ENCODE measurements at places on chromosomes 6 and 20.

GRCh38 chr6:36570264-36570663 is 23.0 kb upstream of the STK38 start:
- no peak for DNase-seq

- no peak for DNase-seq
Observed at GRCh38 chr6:96059586-96059985, 43.8 kb downstream of the FUT9 start.

GRCh38 chr20:2695206-2695983 is 2.8 kb downstream of the EBF4 start:
- no peak for DNase-seq

- DNase-seq = no peak
Observed at GRCh38 chr6:47407300-47408281, 70.0 kb upstream of the CD2AP start.

DNA sequence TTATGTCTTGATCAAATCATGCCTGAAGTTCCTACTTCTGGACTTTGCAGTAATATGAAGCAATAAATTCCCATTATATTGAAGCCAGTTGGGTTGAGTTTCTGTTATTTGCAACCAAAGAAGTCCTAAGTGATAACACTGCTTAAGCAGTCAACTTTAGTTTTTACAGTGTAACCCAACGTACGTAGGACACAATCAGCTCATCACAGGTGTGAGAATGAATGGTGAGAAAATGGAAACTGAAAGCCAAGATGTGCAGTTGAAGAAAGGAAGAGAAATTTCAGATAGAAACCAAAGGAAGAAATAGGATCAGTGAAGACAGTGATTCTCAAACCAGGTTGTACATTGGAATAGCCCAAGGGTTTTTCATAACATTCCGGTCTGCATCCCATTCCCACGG is 211.4 kb upstream of the ZFP64 start:
- no peak for DNase-seq

- DNase-seq = no peak
Observed at GRCh38 chr6:98039443-98039842, 756.4 kb upstream of the MMS22L start.

DNA sequence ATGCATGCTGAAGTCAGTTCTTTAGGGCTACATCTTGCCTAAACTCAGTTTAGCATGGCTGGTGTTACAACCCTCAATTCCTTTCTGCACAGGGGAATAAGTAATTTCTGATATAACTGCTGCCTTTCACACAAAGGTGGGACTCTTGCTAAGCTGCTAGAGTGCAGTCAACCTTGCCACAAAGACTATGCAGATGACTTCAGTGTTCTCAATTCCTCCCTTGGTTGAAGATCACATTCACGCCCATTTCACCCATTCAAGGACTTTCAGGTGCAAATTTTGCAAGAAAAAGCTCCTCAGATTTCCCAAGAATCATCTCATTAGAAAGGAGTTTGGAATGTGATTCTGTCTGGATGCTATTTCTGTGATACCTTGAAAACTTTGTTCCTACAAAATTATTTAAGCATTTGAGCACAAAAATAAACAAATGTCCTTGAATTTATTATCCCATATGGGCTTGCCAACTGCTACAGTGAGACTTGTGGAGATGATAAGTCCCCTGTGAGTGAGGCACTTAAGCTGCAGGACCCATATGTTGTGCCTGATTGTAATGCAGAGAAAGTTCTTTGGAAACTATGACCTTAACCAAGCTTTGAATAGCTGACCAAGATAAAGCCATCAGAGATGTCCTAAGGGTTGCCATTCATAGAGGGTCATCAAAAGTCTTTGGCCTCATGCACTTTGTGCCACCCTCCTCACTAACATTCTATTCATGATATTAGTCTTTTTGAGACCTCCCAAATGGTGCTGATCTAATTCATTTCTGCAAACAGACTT is 111.8 kb downstream of the PLCB4 start:
- no peak for DNase-seq

GRCh38 chr6:113172531-113172966 is 684.6 kb upstream of the MARCKS start:
- DNase-seq = no peak

GRCh38 chr6:45663251-45664221 is 285.8 kb upstream of the SUPT3H start:
- no peak for DNase-seq

DNA sequence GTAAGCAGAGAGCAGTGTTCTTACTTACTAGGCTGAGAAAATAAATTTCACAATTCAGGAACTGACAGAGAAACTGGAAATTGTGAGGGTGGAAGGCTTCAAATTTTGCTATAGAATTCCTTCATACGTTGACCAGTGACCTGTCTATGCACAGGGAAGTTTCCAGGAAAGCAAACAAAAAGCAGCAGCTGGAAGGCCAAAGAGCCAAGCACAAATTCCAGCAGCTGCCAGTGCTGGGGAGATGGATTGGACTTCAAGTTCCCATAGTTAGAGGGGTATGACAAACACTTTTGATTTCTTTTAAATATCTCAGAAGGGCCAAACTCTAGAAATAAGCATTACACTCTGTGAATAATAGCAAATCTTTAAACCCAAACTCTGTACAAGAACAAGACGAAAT is 299.1 kb upstream of the KCNQ5 start:
- no peak for DNase-seq

GRCh38 chr6:38012573-38012972 is 193.0 kb downstream of the ZFAND3 start:
- DNase-seq = no peak

DNA sequence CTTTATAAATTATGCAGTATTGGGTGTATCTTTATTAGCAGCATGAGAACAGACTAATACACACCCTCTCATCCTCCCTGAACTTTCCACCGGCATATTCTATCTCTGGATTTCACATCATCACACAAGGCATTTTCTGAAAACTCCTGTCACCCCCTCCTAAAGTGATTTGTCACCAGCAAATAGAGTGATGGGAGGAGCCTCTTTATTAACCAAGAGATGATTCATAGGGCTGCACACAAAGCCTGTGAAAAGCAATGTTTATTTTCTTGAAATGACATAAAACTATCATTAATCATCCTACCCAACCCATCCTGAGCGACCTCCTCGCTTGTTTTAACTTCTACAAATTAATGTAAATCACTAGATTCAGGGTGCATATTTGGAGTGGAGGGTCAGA is 394.7 kb upstream of the SULF2 start:
- no peak for DNase-seq

DNA sequence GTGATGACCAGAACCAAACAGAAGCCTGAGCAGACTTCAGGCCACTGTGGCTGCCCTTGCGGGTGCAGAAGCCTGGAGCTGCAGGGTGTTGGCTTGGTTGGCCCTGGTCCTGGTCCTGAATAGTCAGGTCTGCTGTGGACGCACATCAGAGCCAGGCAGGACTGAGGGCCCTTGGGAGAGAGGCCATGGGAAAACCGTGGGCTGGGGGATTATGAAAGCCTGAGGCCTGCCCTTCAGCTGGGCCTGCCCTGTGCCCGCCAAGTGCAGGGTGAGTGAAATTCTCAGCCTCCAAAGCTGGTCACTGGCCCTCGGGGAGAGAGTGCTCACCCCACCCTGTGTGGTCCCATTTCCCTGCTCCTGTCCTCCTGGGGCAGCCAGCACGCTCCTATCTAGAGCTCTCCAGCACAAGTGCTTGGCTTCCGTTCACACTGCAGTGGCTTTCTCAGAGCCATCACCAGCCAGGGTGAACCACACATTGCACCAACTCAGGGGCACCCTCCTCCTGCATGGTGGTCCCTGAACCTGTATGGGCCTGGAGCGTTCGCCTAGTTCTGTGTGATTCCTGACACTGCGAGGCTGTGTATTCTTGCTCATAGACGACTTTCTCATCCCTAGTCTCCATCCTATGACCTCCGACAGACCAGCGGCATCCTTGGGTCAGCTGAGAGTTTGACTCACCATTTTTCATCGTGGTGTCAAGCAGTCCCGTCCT is 146.1 kb downstream of the TTLL2 start:
- DNase-seq = no peak

DNA sequence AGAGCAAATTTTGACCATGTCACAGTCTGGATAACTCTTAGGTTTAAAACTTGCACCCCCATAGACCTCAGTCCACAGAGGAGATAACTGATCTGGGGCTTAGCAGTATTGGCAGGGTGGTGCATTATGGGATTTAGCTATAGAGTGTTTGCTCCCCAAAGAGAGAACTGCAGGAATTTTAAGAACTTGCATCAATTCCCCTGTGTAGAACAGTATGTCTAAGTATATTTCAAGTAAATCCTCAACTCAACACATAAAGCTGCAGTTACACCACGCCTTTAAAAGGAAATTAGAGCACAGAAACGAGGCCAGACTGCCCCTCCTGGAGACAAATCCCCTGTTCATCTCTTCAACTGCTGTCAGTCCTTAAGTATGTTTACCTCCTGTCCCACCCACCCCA is 144.9 kb downstream of the TRMT11 start:
- no peak for DNase-seq

GRCh38 chr6:31419842-31420241 is 16.4 kb downstream of the MICA start:
- no peak for DNase-seq

- no peak for DNase-seq
Observed at GRCh38 chr20:44448753-44449546, 26.7 kb upstream of the TTPAL start.
